ENCODE measurements at places on chromosomes 1 and 21.
A peak's percentile ranks its signal among the peaks of the same experiment; 100 is the strongest.

DNA sequence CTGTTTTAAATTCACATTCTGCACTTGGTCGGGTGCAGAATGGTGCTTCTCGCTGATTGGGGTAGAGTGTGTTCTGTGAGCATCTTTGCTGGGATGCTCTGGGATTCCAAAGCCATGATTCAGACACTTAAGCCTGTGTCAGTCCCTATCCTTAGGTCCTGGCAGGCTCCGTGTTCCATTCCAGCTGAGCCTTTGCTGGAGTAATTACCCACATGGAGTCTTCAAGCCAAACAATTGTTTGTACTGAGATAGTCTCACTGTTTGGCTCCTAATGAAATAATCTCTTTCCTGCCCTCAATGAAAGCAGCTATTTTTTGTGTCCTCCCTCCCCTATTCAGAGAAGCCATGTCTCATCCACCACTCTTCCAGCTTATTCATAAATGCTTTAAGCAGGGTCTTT is 18.7 kb downstream of the SMAP2 start:
- DNase-seq: no peak

DNA sequence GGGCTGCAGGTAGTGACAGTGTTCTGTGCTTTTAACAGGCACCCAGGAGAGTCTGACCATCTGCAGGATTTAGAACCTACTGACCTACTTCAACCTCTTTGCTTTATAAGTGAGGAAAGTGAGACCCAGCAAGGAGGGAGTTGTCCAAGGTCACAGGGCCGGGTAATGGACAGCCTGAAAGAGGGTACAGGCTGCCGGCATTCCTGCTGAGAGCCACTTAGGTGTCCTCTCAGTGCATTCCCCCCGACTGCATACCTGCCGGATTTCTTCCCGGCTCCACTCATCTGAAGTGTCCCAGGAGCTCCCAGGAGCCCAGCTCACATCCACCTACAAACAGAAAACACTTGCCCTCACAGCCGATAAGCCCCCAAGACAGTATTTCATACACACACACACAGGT is 13.9 kb downstream of the PHLDA3 start:
- DNase-seq: no peak

GRCh38 chr1:61092642-61093041 is 10.3 kb downstream of the NFIA start:
- DNase-seq: peak; percentile 51

DNA sequence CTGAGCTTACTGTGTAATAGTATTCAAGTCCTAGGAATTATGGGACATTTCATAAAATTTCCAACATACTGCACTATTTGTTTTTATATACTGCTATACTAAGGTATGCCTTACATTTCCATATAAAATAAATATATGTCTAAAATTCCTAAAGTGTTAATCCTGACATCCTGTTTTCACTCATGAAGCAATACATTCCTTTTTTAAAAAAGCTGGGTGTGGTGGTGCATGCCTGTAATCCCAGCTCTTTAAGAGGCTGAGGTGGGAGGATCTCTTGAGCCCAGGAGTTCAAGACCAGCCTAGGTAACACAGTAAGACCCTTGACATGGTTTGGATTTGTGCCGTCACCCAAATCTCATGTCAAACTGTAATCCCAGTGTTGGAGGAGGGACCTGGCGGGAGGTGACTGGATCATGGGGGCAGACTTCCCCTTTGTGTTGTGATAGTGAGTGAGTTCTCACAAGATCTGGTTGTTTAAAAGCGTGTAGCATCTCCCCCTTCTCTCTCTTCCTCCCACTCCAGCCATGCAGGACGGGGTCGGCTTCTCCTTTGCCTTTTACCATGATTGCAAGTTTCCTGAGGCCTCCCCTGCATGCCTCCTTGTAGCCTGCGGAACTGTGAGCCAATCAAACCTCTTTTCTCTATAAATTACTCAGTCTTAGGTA is 5.8 kb downstream of the CDC42BPA start:
- no peak for DNase-seq
